Kasumi-1 (cell line): ENCODE measurements at places on chromosomes 13 and 19.

DNA sequence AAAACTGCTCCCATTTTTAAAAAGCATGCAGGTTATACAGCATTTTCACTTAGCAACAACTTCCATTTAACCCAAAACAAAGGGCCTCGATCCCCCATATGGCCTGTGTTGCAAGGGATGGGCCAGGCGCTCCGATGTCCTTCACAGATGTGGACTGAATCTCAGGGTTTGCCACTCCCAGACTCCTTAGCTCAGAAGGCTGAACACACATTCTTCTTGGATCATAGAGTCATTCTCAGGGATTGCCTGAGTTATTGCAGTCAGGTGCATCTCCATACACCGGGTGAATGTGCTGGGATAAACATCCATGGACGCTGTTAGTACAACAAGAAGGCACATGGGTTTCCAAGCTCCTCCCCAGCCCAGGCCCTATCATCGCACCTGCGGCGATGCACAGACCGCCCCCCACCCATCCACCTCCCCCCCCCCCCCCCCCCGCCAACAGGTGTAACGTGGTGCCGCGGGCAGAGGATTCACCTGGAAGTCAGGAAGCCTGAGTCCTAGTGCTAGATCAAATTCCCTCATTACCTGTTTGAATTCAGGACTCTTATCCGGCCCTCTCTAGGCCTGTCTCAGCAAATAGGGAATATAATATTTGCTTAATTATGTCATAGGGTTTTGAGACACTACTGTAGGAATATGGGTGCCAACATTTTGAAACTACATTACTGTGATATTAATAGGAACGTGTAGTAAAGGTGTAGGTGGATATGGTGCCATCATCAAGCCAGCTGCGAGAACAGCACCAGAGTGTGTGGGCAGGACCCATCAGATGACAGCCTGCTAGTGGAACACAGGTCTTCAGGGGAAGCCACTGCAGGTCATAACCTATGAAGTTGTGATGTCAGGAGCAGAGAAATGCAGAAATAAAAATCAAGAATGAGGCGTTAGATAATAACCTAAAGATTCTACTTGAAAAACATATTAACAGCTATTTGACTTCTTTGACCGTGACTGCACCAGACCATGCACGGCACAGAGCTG, 110.9 kb downstream of the SACS start:
- no peak for DNase-seq

GRCh38 chr13:22017226-22017625, 346.4 kb downstream of the FGF9 start:
- peak; percentile 43 for DNase-seq

DNA sequence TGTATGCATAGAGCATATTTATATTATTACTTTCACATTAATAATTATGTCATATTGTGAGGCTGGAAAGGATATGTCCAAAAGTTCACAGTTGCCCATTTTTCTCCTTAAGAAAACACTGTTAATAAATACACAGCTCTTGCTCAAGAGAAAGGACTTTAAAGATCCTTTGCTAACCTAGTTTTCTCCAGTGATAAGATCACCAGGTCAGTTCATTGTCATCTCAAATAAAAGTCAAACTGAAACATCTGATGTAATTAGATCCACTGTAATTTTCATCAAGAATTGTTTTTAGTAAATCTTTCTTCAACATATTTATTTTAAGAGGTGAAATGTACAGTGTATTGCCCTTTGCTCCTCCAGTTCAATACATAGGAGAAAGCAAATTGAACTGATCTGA, 82.8 kb upstream of the KLHL1 start:
- DNase-seq: no peak

GRCh38 chr13:20465218-20465879, 60.3 kb downstream of the CRYL1 start:
- no peak for DNase-seq

DNA sequence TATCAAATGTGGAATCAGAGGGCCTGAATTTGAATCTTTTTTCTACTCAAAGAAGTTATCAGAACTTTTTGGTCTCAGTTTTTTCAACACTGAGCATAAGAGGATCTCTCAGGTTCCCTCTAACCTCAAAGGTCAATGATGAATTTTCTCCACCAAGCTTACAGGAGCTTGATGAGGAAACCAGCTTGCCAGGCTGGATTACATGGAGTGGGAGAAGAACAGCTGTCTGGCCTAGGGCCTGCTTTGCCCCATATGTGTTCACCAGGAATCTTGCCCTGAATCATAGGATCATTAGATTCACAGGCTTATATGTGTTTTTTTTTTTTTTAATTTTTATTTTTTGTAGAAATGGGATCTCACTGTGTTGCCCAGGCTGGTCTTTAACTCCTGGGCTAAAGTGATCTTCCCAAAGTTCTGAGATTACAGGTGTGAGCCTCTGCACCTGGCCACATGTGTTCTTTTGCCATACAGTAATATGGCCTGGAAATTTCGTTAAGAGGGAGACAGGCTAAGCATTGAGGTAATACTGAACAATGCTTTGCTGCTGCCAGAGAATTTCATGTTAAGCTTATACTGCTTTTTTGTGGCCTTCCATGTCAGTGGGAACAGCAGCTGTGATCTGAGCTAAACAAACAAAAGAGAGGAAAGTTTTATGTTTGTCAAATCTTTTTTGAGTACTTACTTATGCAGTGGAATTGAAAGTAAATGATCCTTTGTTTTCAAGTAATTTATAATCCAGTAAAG, 110.6 kb downstream of the DNAJC3 start:
- no peak for DNase-seq

- DNase-seq: no peak
These were observed 1.3 kb upstream of the AXL start for GRCh38 chr19:41217741-41218140.

DNA sequence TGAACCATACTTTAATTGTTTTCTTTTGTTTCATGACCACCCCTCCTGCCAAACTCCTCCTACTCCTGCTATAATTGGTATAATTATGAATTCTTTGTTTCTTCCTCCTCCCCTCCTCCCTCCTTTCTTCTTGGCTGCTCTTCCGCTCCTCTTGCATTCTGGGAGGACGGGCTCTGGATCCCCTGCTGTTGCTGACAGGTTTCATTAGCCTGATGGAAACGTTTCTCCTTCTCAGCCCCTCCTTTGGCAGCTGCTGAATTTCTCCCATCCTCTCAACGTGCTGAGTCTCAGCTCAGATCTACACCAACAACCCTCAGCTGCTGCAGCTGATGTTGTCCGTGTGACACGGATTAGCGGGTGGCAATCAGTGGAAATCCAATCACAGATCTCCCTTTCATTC, 97.1 kb upstream of the UBAC2 start:
- DNase-seq: no peak

DNA sequence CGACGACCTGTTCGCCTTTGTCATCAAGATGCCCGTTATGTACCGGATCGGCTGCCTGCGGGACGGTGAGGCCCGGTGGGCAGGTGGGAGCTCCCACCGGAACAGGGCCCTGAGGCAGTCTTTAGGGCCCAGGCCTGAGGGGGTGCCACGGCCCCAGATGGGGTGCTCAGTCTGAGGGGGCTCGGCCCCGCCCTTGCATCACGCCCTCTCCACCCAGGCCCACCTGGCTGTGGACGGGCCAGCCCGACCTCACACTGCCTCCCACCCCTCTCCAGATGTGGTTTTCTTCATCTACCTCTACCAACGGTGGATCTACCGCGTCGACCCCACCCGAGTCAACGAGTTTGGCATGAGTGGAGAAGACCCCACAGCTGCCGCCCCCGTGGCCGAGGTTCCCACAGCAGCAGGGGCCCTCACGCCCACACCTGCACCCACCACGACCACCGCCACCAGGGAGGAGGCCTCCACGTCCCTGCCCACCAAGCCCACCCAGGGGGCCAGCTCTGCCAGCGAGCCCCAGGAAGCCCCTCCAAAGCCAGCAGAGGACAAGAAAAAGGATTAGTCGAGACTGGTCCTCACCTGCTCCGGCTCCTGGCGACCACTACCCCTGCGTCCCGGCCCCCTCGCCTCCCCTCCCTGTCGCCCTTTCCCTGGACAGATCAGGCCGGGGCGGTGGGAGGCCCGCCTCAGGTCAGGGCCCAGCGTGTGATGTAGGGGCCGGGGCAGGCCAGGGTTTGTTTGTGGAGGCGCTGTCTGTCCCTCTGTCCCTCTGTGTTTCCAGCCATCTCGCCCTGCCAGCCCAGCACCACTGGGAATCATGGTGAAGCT, 8.7 kb upstream of the RELB start:
- no peak for DNase-seq

DNA sequence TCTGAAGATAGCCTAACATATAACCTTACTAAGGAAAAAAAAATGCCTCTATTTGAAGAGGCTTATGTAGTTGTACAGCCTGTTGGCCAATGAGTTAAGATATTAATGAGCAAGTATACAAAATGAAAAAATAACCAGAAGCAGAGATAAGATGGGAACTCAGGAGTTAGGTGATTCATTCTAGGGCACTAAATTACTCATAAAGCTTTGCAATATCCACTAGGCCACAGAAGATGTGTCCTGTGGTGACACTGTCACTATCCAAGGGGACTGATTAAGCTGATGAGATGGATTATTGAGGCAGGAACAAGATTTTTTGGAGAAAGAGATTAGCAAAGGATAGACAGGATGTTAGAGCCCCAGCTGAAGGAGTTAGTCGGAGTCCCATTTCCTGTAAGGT, 99.6 kb downstream of the LIG4 start:
- no peak for DNase-seq

- DNase-seq: peak; percentile 30
These were observed 60.1 kb upstream of the F7 start for GRCh38 chr13:113045251-113046127.

GRCh38 chr13:88707646-88708045, 1036.5 kb downstream of the SLITRK5 start:
- peak; percentile 90 for DNase-seq

- no peak for DNase-seq
These were observed at the start of gene FLT1 for GRCh38 chr13:28494778-28495537. Gene FLT1 (minus strand): TSS chr13:28495128. CDS start chr13:28494843, 285 bp downstream.

DNA sequence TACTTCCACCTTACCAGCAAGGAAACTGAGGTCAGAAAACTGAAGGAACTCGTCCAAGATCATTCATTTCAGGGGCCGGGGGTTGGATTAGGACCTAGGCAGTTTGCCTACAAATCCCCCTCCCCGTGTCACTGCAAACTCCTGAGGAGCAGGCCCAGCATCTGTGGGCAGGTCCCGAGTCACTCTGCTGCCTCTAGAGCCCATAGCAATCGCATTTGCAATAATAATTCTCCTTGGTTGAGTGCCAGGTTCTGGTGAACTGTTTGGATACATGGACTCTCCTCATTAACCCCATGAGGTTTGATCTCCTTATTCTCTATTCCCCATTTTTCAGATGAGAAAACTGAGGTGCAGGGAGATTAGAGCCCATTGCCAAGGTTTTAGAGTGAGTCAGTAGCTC, 903 bp downstream of the PIN1 start:
- DNase-seq: peak; percentile 19

GRCh38 chr13:24308068-24308445, 1.3 kb upstream of the C1QTNF9 start:
- DNase-seq: no peak

DNA sequence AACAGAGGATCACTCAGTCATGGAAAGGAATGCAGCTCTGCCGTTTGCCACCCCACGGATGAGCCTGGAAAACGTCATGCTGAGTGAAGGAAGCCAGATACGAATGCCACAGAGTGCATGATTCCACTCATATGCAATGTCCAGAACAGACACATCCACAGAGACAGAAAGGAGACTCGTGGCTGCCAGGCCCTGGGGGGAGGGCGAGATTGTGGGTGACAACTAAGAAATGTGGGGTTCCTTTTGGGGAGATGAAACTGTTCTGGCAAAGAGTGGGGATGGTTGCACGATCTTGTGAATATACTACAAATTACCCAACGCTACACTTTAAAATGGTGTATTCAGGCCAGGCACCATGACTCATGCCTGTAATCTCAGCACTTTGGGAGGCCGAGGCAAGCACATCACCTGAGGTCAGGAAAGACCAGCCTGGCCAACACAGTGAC, 27.2 kb upstream of the NAPA start:
- DNase-seq: no peak

- no peak for DNase-seq
These were observed 13.9 kb upstream of the ZNF431 start for GRCh38 chr19:21127898-21128297.

DNA sequence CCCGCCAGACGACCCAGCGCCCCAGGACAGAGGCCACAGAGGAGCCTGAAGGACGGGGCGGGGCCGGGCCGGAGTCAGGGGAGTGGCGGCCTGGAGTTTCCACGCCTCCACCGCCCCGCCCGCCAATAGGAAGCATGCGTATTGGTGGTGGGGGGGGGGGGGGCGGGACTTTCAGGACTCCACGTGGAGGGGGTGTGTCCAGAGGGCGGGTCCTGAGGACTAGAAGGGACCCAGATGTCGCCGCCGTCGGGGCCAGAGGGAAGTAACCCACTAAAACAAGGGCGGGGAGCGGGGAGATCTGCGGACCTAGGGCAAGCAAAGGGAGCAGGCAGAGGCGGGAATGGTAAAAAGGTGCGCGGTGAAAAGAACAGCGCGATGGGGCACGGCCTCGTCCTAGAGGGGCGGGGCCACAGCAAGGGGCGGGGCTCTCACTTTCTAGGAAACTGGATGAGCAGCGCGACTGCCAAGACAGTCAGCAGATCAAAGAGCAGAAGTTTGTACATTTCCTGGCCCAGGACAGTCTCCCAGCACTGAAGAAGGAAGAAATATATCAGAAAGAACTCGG, 2.8 kb upstream of the LENG1 start:
- peak; percentile 90 for DNase-seq

GRCh38 chr19:7997809-7998480, 7.5 kb downstream of the ELAVL1 start:
- no peak for DNase-seq

- DNase-seq: no peak
These were observed 23.2 kb downstream of the KCTD12 start for GRCh38 chr13:76863022-76863421.

- DNase-seq: no peak
These were observed 9.9 kb downstream of the ABCA7 start for GRCh38 chr19:1049800-1050199.

- DNase-seq: no peak
These were observed 1348.5 kb downstream of the PCDH9 start for GRCh38 chr13:65881561-65882155.

DNA sequence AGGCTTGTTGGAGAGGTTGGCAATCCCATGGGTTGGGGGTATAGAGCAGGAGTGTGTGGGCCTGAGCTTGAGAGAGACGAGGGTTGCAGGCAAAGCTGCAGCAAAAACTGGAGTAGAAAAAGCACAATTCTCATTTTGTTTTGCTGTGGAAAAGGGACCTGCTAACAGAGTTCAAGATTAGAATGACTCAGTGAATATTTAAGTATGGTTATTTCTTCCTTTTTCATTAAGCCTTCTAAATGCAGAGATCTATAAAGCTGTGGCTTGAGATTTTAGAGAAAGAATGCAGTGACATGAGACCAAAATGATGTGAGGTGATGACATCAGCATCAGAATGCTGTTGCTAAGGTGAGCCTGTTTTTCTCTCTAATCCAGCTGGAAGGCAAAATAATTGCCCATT, 10.8 kb upstream of the MBNL2 start:
- DNase-seq: no peak

- peak; percentile 89 for DNase-seq
These were observed at the start of gene VASP for GRCh38 chr19:45506989-45507871. Gene VASP (plus strand): TSS chr19:45507479. CDS start chr19:45507772, 293 bp downstream.

GRCh38 chr13:113192902-113193301, 15.6 kb downstream of the PCID2 start:
- DNase-seq: no peak

GRCh38 chr19:51417107-51417809, at the start of gene SIGLEC10:
Gene SIGLEC10 (minus strand): TSS chr19:51417642. CDS start chr19:51417581, 61 bp downstream.
- DNase-seq: peak; percentile 86
